ENCODE measurements at places on chromosomes 2 and 18. TPM values are rescaled to one million over a fixed set of nuclear protein-coding genes. Genes with fewer than 3 reads are reported as not detected.
A peak's percentile ranks its signal among the peaks of the same experiment; 100 is the strongest.

GRCh38 chr2:130966775-130967490 is 126.3 kb downstream of the FAM168B start:
- DNase-seq, result no peak

- no peak for DNase-seq
Observed at GRCh38 chr2:61184263-61184662, 22.3 kb downstream of the C2orf74 start.

Gene COBLL1
- total RNA-seq, result 5.6 TPM

Gene GAREM1
- 5.2 TPM for total RNA-seq

- DNase-seq, result no peak
Observed at GRCh38 chr2:74577448-74577847, 22.9 kb downstream of the DOK1 start.

- peak; percentile 78 for DNase-seq
Observed at GRCh38 chr2:240250985-240251847, 110.8 kb upstream of the OTOS start.

DNA sequence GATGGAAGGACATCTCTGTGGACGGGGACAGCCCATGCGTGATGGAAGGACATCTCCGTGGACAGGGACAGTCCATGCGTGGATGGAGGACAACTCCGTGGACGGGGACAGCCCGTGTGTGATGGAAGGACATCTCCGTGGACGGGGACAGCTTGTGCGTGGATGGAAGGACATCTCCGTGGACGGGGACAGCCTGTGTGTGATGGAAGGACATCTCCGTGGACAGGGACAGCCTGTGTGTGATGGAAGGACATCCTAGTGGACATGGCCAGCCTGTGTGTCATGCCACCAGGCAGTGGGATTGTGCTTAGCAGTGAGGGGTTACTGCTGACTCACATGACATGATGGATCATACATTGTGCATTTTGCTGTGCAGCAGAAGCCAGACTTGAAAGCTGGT is 30.0 kb upstream of the NFATC1 start:
- DNase-seq, result no peak

GRCh38 chr2:179545024-179545423 is 280.4 kb upstream of the SESTD1 start:
- no peak for DNase-seq

- DNase-seq, result no peak
Observed at GRCh38 chr2:226758921-226759640, 40.5 kb downstream of the IRS1 start.

GRCh38 chr2:225502971-225503370 is 103.5 kb downstream of the NYAP2 start:
- DNase-seq, result no peak

GRCh38 chr18:9096007-9096371 is 6.5 kb upstream of the NDUFV2 start:
- no peak for DNase-seq

Gene ZNF804A
- not detected for total RNA-seq

- DNase-seq, result no peak
Observed at GRCh38 chr2:115171751-115172150, 729.3 kb downstream of the DPP10 start.

DNA sequence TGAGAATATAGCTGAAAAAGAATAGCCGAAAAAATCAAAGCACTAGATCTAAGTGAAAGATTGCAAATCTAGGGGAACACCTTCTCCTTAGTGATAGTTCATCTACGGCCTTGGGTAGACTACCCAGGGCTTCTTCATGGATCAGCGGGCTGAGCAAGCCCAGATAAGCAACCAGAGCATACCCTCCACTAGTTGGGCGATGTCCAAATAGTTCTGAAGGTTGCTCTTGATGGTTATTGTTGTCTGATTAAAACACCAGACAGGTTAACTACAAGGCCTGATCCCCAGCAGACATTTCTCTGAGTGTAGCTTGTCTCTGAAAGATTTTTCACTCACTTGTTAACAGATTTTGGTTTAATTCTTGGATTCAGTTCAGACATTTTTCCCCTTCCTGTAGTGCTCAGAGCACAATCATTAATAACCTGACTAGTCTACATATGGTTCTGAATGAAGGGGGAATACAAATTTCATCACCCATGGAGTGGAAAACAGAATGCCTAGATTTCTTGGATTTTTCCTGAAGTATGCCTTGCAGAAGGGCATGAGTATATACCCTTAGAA is 99.6 kb downstream of the BABAM2 start:
- DNase-seq, result no peak

DNA sequence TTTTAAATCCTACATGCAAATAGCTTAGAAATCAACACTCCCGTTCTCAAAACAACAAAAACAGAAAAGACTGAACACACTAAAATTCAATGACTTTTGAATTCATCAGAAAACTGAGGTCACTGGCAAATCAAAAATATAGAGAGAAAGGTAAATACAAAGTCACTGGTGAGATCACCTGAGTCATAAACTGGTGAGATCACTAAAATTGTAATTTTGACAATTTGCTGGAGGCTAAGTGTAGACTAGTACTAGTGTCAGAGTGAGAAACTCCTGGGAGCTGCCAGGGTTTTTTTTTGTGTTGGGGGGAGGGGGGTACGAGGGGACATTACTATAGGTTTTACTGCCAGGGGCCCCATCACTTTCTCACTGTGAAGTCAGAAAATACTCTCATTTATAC is 1876.0 kb upstream of the CELF4 start:
- DNase-seq, result no peak

Gene GNAL
- total RNA-seq, result 23.8 TPM

- DNase-seq, result no peak
Observed at GRCh38 chr2:130241041-130241707, 42.9 kb upstream of the TUBA3E start.

Gene NXPH2
- 1.3 TPM for total RNA-seq

Gene VWC2L
- total RNA-seq, result not detected

DNA sequence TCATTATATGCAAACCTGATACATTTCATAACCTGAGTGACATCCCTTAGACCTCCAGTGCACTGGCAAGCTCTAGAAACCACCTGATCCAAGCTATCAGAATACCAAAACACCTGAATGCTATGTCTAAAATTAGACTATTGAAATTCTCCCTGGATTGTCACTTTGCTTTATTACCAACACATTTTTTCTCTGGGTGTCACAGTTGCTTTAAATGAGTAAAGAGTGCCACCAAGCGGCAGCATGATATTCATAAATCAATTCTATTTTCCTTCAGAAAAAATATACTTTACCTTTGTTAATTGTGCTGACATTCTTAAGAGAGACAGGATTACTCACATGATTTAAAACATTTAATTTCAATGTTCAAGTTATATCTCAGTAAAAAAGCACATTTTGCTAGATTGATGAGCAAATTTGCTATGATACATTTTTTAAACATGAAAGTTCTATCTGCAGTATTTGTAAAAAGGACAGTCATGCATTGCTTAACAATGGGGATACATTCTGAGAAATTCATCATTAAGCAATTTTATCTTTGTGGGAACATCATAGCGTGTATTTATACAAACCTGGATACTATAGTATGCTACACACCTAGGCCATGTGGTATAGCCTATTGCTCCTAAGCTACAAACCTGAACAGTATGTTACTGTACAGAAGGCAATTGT is 338.4 kb upstream of the SLC39A10 start:
- no peak for DNase-seq

GRCh38 chr2:70011335-70011734 is 49.9 kb upstream of the ASPRV1 start:
- DNase-seq, result no peak

DNA sequence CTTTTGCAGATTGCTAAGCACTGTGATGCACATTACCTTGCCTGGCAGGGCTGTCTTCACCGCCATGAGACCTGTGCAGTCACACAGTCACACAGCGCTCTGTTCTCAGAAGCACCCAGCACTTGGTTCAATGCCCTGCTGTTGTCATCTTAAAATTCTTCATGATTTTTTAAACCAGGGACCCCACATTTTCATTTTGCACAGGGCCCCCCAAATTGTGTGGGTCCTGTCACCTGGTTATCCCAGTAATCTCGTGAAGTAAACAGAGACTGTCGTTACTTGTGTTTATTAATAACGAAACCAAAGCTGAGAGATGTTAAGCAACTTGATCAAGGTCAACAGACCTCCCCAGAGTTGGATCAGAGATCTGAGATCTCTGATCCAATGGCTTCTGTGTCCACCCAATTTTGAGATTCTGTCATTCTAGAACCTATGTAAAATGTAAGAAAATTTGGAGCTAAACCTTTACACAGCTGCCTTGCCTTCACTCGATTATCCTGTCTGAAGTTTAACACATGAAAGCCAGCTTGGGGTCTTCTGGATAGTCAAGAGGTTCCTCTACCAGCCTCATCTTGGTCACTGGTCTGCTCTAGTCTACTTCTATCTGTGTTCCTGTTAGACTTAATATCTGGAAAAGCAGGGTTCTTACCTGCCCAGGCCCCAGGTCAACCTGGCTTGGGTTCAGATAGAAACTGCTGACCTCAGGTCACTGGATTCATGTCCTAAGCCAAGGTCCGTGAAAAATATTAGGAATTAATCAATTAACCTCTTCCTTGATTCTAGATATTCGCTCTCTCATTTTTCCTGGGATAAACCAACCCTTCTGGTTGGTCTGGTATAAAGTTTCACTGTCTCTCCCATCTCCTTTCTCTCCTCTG is 13.7 kb upstream of the TTC39C start:
- no peak for DNase-seq

DNA sequence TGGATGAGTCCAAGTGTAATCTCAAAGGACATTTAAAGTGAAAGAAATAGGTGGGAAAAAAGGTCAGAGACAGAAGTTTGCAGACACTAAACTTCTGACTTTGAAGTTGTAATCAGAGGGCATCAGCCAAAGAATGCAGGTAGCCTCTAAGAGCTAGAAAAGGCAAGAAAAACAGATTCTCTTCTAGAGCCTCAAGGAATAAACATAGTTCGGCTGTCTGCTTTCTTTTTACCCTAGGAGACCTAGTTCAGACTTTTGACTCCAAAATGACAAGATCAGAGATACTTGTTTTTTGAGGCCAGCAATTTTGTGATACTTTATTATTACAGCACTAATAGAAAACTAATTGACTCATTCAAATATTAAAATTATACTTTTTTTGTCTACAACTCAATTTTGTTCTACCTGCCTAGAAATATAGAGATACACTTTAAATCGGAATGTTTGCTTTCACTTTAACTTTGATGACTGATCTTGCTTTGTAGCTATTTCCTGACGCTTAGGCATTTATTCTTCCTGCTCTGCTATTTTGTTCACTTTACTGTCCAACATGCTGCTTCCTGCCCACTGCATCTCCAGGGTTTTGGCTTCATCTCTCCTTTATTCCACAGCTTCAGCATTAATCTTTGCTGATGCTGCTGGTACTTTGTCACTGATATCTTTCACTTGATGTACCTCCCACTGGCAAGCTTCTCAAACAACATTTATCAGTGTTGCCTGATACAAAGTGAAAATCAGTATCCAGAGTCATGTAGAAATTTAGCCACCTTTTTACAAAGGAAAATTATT is 272.5 kb downstream of the DSEL start:
- no peak for DNase-seq

DNA sequence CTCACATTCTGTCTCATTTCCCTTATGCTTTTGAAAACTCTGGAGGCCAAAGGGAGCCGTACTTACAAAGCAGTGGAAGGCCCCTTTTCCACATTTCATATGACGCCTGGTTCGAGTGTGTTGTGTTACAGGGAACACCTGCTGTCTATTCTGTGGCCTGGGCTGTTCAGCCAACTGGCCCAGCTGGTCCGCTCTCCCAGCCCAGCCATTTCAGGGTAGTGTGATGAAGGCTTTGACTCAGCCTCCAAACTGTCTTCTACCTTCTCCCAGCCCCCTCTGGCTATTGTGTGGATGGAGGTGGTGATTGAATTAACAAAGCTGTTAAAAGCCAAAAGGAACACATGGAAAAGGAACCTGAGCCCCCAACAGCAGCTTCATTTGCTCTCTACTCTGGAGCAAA is 233.8 kb downstream of the ICOS start:
- DNase-seq, result no peak

Gene LDLRAD4
- total RNA-seq, result 1.8 TPM

Gene C2orf78
- 0.09 TPM for total RNA-seq

Gene SPHKAP
- total RNA-seq, result not detected

DNA sequence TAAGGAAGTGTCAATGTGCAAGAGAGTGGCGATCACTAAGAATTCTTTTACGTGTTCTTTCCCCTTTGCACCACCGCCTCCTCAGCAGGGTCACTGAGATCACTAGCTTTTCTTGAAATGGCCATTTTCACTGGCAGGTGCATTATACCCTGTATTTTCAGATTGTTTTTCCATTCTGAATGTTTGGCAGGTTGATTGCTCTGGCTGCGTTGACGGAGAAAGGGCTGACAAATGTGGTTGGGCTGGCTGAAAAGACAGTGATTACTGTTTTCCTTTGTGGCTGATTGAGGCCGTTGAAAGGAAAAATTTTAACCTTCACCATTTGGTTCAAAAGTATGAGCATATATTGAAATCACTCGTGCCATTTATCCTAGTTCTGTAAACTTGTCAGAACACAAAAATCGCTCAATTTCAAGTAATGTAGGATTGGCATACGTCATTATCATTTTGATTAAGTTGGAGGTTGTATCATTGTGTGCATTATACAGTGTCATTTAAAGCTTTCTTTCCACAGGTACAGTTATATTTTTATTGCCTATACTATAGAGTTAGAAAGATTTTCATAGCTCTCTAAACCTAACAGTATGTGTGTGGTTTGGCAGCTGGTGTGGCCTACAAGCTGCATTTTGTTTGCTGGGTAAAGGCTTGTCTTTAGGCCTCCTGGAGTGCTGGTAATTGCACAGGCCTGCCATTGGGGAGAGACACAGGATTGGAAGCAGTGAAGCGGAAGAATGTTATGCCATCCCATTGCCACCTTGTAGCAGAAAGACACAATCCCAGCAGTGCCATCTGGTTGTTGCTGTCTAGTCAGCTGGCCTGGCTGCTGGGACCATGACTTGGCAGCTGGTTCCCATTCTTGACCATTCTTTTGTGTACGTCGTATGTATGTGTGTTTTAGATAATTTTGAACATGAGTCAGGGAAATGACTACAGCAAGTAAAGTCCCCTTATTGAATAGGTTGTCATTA is 36.7 kb downstream of the DYNC1I2 start:
- peak; percentile 42 for DNase-seq

Gene ITGA4
- 1.3 TPM for total RNA-seq

DNA sequence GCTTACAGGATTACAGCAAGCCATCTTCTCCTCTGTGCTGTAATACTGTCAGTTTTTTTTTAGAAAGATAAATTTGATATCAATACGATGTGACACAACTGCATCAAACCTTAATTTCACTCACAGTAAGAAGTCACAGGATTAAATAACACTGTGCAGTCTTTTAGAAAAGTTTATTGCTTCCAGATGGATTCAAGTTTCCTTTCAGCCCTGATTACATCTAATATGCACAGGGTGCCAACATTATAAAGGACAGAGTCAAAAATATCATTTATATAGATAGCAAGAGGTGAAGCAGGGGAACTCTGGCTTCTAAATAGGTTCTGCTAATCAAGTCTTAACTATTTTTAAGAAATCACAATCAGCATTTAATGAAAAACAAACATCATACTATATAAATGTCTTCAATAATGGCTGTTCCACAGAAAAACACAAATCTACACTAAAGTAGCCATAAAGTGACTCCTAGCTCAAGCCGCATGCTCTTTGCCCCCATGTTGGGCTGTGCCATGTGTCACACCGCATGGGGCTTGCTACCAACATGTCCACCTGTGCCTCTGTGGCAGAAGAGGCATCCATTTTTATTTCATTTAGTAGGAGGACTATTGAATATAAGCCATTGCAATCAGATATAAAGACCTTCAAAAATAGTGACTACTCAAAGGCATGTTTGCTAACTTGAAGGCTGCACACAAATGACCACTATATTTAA is 35.0 kb downstream of the CERKL start:
- no peak for DNase-seq

Gene MEMO1
- total RNA-seq, result 48.8 TPM

All from H9 (cell line).